ENCODE measurements at places on chromosomes 16 and 17.

GRCh38 chr17:19780846-19781245 is 32.7 kb upstream of the ALDH3A1 start:
- DNase-seq: no peak

DNA sequence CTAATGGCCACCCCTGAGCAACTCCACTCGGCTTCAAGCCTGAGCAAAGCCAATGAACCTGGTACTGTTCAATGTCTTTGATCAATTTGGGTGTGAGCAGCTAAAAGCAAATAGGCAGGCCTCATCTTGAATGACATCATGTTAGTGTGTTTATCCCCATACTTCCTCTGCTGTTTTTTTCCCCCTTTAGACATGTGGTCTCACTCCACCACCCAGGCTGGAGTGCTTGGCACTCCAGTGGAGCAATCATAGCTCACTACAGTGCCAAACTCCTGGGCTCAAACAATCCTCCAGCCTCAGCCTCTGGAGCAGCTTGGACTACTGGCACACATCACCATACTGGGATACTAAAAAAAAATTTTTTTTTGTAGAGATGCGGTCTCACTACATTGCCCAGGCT is 75.4 kb downstream of the ARHGAP17 start:
- DNase-seq: no peak

DNA sequence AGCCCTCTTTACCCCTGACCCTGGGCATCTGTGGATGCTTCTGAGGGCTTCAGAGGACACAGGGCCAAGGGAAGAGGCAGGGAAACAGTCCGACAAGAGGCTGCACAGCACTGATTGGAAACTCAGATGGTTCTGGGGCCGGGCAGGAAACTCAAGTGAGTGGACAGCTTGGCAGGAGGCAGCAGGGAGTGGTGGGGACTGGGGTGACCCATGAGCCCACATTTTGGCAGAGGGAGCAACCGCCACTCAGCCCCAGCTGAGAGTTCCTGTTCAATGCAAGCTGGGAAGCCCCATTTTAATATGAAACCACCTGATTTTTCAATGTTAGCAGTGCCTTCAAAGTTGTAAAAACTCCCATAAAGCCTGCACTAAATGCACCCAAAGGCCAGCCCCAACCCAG is 1.5 kb upstream of the VASN start:
- no peak for DNase-seq

DNA sequence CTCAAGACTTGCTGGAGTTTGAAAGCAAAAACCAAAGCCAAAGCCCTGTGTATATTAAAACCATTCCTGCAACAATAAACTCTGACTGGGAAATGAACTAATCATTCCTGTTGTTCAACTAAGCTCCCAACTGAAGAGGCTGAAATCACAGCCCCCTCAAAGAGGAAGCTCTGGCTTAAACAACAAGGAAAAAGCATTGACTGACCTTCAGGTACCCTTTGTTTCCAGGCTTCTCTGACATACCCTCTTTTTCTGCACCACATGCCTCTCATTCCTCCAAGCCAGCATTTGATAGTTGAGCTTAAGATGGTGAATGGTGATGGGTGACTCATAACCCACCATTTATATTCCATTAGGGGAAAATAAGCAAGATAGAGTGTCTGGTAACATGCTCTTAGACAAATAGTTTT is 470.9 kb upstream of the SOX9 start:
- no peak for DNase-seq

DNA sequence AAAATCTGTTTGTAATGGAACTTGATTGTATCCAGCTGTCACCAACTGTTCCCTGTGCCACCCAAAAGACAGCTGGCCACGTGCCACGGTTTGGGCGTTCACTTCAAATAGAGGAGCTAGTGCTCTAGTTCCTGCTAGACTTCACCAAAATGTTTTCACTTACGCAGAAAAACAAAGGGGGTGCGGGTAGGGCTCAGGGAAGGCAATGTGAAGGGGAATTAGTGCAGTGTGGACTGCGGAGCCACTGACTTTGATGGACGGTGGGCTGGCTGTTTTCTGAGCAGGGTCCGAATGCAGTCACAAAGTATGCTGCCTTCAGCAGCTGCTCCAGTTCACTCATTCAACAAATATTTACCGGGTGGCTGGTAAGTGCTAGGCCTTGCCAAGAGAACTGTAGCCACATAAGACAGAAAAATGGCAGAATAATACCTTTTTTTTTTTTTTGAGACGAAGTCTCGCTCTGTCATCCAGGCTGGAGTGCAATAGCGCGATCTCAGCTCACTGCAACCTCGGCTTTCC is 7.6 kb upstream of the CYTH1 start:
- peak; percentile 90 for DNase-seq

DNA sequence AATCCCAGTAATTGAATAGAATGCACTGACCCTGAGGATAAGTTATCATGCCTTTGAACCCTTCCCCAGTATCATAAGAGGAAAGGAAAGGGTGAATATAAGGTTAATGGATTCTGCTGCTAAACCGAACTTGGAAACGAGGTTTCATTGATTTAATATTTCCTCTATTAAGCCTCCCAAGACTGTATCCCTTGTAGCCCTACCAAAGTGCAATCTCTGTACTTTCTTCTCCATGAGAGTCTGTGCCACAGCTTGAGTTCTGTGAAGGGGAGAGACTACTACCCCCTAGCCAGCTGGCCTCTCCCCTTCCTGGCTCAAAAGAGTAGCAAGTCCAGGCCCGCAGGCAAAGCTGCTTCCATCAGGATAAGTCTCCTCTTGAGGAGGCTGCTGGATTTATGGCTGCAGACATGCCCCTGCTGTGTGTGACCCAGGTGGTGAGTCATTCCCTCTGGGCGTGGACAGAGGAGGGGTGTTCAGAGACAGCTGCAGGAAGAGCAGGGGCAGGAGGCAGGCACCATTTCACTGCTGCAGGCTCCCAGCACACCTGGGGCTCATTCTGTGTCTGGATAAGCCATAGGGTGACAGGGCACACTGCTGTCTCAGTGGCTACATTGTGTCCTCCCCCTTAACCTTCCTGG is 58.4 kb downstream of the TOM1L2 start:
- DNase-seq: peak; percentile 64

DNA sequence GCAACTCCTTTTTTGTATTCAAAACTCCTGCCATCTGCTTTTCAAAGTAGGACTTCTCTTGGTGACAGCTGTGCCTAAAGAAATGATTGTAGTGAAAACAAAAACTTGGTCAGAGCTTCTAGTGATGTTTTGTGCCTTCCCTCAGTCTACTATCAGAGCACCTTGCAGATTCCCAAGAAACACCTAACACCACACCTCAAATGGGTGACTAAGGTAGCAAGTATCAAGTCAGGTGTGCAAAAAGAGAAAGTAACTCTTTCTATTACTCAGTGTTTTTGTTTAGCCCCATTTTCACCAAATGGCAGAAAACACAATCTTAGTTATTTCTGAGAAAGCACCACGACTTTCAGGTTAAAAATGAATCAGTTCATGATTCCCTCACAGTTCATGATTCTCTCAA is 2.0 kb upstream of the PMFBP1 start:
- no peak for DNase-seq

- DNase-seq: no peak
Measured at GRCh38 chr16:12090151-12090530, 113.6 kb downstream of the SNX29 start.

DNA sequence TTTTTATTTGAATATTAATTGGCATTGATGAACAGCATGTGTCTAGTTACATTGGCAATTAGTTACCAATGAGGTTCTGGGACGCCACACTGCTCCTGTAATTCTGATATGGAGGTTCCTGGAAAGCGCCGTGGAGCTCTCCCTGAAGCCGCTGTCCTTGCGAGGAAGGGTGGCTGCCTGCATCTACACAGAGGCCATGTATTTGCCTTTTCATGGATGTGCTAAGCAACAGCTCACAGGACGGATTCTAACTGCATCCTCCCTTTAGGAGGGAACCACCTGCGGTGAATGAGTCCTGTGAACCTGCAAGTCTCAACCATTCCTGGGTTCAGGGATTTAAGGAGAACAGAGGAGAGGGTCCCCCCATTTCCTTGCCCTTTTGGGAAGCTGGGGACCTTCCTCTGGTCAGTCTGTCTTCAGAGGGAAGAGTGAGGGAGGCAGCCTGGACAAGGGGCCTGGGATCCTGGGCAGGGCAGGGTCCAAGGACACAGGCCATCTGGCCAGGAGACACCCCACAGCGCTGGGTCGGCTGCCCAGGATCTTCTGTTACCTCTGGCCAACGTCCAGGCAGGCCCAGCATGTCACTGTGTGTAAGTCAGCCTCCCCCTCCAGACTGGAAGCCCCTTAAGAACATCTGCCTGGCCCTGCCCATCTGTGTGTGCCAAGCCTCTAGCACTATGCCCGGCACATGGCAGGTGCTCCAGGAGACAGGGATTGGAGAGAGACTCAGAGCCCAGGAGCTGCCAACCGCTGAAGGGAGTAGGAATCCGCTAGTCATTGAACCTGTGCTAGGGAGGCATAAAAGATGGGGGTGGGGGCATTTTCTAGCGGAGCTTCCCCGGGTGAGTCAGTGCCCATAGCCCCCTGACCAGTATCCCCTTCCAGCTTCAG is 314.1 kb upstream of the TNRC6C start:
- no peak for DNase-seq

DNA sequence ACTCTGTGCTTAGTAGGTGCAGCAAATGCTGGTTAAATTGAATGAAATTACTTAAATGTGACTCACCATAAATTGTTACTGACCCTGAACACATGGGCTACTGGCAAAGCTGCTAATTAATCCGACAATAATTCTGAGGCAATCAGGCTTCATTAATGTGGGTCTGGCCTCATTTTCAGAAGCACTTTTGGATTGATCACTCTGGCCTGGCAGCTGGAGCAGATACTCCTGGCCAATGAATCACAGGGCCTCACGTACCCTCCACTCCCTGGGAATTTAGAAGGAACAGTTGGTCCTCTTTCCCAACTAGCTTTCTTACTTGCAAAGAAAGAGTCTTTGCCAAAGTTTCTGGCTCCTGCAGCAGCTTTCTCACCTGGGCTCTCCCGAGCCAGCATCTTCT is 162.0 kb upstream of the ZKSCAN2 start:
- DNase-seq: no peak

DNA sequence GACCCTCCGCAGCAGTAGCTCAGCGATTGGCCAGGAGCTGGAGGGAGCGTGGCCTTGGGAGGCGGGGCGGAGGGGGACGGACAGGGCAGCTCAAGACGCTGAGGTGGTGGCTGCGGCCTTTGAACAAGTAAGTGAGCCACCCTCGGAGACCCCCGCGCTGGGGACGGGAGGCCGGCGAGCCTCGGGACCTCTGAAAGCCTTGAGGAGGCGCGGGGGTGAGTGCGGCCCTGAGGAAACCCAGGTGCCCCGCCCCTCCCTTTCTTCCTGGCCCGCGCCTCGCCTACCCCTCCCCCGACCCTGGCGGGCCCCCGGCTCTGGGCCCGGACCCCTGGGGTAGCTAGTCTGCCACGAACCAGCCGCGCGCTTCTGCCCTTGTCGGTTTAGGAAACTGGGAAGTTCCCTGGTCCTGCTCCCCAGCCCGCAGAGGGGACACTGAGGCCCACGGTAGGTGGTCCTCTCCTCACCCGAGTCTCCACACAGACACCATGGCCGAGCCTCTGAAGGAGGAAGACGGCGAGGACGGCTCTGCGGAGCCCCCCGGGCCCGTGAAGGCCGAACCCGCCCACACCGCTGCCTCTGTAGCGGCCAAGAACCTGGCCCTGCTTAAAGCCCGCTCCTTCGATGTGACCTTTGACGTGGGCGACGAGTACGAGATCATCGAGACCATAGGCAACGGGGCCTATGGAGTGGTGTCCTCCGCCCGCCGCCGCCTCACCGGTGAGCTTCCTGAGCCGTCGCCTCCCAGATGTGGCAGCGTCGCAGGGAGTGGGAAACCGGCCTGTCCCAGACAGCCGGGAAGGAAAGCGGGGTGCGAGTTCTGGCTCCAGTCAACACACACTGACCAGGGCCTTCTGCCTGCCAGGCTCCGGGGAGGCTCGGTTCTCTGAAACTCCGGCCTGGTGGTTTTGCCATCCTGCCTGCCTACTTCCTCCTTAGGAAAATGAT is at the start of gene MAPK7:
Gene MAPK7, plus strand, starts transcription at position 83 of the 945 bp plus-strand sequence. Its CDS starts 403 bp downstream, at position 486.
- no peak for DNase-seq

GRCh38 chr17:34178092-34178491 is 77.0 kb upstream of the CCL2 start:
- DNase-seq: no peak

GRCh38 chr17:8366231-8366630 is 10.3 kb downstream of the KRABD2 start:
- no peak for DNase-seq

- no peak for DNase-seq
Measured at GRCh38 chr17:81719410-81720266, 7.6 kb downstream of the SLC25A10 start.

GRCh38 chr17:8015957-8016631 is 13.7 kb downstream of the GUCY2D start:
- peak; percentile 48 for DNase-seq

DNA sequence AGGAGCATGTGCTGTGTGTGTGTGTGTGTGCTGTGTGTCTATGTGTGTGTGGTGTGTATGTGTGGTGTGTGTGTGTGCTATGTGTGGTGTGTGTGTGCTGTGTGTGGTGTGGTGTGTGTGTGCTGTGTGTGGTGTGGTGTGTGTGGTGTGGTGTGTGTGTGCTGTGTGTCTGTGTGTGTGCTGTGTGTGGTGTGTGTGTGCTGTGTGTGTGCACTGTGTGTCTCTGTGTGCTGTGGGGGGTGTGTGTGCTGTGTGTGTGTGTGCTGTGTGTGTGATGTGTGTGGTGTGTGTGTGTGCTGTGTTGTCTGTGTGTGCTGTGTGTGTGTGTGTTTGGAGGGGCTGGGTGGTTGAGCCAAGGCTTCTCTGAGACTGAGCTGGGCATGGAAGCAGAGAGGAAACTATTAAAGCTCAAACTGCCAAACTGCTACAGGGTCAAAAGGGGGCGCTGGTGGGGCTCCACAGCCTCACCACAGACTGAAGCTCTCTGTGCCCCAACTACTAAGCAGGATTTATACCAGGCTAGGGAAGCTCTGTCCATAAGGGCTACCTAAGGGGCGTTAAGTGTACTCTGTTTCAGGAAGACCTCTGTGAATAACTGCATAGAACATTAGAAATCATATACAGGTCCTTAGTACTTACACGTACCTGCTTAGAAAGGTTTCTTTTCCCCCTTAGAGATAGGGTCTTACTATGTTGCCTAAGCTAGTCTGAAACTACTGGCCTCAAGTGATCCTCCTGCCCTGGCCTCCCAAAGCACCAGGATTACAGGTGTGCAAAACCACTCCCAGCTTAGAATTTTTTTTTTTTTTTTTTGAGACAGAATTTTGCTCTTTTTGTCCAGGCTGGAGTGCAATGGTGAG is 27.8 kb upstream of the GHDC start:
- DNase-seq: no peak

GRCh38 chr16:78375055-78375679 is 275.7 kb downstream of the WWOX start:
- DNase-seq: no peak

- DNase-seq: no peak
Measured at GRCh38 chr16:24789881-24790280, 55.9 kb upstream of the SLC5A11 start.

GRCh38 chr17:79825580-79825921 is 13.7 kb downstream of the CBX4 start:
- no peak for DNase-seq

All from thyroid gland (tissue), 4 donors.